ENCODE measurements at places on chromosomes 6 and 20.
A peak's percentile ranks its signal among the peaks of the same experiment; 100 is the strongest.

GRCh38 chr6:110181131-110182030, 1.2 kb downstream of the CDC40 start:
- no peak for DNase-seq

GRCh38 chr6:167467793-167468431, 143.0 kb downstream of the TTLL2 start:
- DNase-seq, result no peak

DNA sequence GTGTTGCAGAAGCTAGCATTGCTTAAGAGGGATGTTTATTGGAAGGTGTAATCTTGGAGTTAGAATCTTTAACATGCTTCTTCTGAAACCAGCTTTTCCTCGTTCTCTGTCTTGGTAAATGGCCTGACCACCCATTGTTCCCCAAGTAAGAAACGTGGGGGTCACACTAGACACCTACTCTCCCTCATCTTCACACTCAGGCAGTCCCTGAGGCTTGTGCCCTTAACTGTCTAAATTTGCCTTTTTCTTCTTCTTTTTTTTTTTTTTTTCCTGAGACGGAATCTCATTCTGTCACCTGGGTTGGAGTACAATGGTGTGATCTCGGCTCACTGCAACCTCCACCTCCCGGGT, 16.2 kb upstream of the ARFGEF2 start:
- no peak for DNase-seq

- peak; percentile 12 for DNase-seq
Observed at GRCh38 chr6:168641446-168641845, 200.5 kb downstream of the SMOC2 start.

DNA sequence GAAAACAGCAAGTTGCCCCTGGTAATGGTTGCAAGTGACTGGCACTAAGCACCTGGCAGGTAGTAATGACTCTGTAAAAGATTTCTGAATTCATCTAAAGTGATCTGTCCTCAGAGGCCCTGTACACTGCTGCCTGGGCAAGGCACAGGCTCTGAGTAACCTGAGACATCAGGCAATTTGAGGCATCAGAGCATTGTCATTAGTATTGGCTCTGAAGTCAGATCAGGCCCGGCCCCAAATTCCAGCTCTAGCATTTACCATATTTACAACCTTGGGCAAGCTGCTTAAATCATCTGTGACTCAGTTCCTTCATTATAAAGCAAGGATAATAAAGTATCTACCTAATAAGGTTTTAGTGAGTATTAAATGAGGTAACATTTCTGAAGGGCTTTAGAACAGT, 17.3 kb upstream of the TENT5A start:
- no peak for DNase-seq

- no peak for DNase-seq
Observed at GRCh38 chr20:36310215-36310981, 4.3 kb downstream of the DLGAP4 start.

- no peak for DNase-seq
Observed at GRCh38 chr6:125910527-125910926, 46.0 kb upstream of the HINT3 start.

DNA sequence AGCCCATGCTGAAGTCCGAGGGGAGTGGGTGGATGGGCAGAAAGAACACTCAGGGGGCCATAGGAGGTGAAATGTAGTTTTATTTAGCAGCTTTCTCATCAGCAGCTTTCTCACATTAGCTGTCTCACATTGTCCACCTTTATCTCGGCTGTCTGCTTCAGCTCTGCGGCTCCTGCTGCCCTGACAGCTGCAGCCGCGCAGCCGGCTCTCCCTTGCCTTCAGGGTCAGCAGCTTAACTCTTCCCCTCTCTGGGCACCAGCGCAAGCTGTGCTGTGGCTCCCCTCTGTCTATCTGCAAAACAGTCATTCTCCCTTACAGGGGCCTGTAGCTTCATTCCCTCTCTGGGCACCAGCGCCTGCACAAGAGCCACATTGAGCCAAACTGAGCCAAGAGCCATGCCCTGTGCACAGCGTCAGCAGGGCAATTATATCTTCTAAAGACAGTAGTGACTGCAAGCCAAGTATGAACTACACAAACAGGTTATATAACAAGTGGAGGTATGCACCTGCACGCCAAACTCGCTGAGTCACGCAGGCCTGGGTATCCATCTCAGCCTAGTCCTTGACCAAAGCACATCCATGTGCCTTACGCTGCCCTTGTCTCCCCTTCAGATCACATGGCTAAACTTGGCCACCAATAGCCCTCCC, 198.8 kb downstream of the EYA2 start:
- DNase-seq, result no peak

GRCh38 chr20:61839912-61840778, 225.5 kb downstream of the TAF4 start:
- no peak for DNase-seq

GRCh38 chr6:146886587-146887446, 288.0 kb downstream of the ADGB start:
- DNase-seq, result no peak
